ENCODE measurements at places on chromosomes 4 and X.
A peak's percentile ranks its signal among the peaks of the same experiment; 100 is the strongest.

GRCh38 chrX:154980330-154981115 lies 42.0 kb downstream of the F8 start:
- peak; percentile 64 for DNase-seq

DNA sequence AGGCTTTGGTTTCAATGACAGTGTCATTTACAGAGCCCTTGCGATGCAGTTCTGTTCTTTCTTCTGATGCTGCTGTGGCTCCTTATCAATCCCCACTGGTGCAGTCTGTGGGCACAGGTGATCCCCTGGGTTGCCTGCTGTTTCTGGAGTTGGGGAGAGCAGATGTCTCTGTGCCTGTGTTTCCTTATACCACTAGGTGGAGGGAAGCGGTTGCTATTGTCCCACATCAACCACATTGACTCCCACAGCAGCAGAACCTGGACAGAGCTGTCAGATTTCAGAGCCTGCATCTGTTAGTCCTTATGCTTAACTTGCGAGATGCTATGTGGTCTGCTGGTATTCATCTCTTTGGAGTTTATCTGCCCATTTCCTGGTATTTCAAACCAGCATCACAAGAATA lies 57.7 kb downstream of the NEIL3 start:
- DNase-seq, result no peak

DNA sequence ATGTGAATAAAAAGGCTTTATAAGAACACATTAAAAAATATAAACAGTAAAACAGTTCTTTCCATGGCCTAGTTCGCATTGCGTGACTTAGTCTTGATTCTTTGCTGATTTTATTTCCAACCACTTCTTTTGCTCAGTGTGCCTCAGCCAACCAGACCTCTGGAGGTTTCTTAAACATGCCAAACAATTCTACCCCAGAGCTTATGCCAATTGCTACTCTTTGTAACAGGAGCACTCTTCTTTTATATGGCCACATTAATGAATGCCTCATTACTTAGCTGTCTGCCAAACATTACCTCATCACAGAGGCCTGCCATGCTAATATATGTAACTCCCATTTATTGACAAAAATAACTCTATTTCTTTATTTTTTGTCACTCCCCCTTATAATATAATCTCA lies 202.3 kb downstream of the NDST4 start:
- no peak for DNase-seq

GRCh38 chr4:116480546-116480945 lies 604.8 kb downstream of the TRAM1L1 start:
- DNase-seq, result no peak

DNA sequence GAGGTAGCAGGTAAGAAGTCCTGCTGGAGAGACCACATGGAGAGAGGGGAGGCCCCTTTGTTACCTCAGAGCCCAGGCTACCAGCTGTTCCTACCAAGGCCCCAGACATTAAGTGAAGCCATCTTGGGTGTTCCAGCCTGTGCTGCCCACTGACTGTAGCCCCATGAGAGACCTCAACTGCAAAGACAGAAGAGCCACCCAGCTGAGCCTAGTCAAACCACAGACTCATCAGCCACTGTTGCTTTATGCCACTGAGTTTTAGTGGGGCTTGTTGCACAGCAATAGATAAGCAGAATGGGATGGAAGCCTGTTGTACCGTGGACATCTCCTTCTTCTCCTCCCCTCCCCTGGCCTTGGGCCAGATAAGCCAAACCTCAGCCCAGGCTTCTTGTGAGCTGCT lies 83.9 kb downstream of the ADRA2C start:
- DNase-seq, result no peak

- no peak for DNase-seq
Measured at GRCh38 chr4:154234576-154234975, 257.0 kb downstream of the DCHS2 start.

DNA sequence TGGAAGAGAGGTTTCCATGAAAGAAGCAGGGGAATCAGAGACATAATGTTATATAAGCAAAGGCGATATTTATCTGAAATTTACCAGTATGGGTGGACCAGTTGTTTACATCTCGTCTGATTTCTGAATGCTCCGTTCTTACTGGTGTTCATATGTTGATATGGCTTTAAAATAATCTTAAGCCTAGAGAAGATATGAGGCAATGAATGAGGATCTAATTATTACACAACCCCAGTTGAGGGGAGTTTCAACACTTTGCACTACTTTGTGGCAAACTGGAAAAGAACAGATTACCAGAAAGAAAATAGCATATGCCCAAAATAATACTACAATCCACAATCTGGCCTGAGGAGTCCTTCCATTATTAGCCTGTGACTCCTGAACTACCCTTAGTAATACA lies 263.3 kb upstream of the MAGEB2 start:
- no peak for DNase-seq

DNA sequence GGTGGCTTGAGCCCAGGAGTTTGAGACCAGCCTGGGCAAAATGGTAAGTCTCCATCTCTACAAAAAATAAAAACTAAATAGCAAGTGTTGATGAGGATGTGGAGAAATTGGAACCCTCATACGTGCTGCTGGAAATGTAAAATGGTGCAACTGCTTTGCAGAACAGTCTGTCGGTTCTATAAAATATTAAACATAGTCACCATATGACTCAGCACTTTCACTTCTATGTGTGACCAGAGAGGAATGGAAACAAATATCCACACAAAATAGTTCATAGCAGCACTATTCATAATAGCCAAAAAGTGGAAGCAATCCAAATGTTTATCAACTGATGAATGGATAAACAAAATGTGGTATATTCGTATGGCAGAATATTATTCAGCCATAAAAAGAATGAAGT lies 60.8 kb upstream of the FMR1 start:
- no peak for DNase-seq

GRCh38 chr4:176009254-176009653 lies 56.4 kb upstream of the WDR17 start:
- no peak for DNase-seq

GRCh38 chr4:25029479-25030276 lies 1.1 kb downstream of the LGI2 start:
- DNase-seq, result no peak

DNA sequence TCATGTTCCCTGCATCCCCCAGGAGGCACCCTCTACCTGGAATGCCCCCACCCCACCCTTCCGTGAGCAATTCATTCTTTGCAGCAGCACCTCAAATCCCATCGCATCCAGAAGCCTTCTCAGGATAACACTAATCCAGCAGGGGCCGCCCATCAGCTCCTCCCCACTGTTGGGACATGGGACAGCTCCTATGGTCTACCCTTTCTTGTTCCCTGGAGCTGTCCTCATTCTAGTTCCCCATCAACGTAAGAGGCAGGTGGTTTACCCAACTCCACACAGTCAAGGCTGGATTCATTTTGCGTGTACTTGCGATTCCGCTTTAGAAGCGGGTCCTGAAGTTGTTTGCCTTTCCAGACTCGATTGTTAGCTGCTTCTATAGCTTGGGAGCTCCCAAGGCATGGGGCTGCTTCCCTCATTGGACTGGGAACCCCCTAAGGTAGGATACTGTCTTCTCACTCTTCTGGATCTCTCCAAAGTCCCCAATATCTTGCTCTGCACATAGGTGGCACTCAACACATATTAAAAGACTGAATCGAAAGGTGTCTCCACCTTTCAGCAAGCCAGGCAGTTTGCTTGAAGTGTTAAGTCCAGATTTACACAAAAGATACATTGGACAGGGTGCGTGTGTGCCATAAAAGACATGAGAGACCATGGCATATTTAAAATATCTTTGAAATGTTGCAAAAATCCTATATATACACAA lies 942 bp upstream of the APLN start:
- peak; percentile 11 for DNase-seq

- DNase-seq, result no peak
Measured at GRCh38 chr4:153506341-153507309, 40.5 kb downstream of the TMEM131L start.

DNA sequence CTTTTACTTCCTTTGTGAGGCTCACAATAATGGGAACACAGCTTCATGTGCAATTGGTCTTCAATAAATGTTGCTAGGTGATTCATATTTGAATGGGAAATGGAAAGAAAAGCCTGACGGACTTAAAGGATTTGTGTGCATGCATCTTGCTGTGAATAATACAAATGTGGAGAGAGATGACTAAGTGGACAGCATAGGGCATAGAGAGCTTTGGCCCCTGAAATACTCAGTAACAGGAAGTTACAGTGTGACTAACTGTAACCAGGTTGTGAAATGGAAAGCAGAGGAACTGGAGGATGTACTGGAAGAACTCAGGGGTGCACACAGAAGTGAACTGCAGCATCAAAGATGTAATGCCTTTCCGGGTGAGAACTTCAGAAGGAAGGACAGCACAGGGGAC lies 206.7 kb downstream of the MGST2 start:
- DNase-seq, result no peak

DNA sequence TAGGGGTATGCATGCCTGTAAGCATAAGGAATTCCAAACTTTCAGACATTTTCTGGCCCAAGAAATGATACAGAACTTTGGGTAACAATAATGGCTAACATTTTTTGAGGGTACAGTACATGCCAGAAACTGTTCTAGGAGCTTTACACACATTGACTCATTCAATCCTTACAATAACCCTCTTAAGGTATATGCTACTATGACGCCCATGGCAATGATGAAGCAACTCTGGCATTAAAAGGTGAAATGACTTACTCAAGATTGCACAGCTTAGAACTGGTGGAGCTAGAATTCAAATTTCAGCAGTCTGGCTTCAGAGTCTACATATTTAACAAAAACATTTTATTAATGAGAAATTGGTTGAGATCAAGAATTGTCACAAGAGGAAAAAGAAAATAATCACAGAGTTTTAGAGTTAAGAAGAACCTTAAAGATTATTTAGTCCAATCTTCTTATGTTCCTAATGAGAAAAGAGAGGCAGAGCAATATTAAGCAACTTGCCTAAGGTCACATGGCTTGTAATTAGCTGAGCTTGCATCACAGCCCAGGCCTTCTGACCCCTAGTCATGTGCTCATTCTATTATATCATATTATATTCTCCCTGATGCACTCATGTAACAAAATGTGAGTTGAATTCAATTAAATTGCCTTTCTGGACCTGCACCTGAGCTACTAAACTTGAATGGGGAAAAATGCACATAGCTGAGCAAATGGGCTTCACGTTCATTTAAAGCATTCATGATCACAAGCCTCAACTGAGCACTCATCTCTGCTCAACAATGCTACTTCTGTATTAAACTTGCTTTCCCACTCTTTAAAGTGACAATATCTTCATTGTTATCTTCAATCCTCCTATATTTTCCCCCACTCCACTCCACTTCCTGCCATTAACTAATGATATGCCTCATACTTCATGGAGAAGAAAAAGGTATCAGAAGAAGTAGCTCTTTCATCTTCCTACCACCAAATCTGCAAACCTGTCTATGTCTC lies 73.2 kb downstream of the ENOX2 start:
- no peak for DNase-seq

GRCh38 chr4:110003401-110004187 lies 90.9 kb downstream of the EGF start:
- DNase-seq, result no peak

Data from NCI-H1092 (cell line).